ENCODE measurements at places on chromosomes 7 and 10. TPM values are rescaled to one million over a fixed set of nuclear protein-coding genes. Genes with fewer than 3 reads are reported as not detected.
A peak's percentile ranks its signal among the peaks of the same experiment; 100 is the strongest.

- H3K27me3 ChIP-seq: peaks cover 17% of the 10 kb centered on the region
- DNase-seq: no peak
- H3K4me1 ChIP-seq: peaks cover 30% of the 10 kb centered on the region
- no peak overlapping the region for H3K4me3 ChIP-seq
- no peaks in the 10 kb centered on the region for H3K36me3 ChIP-seq
These were observed 13.4 kb upstream of the AP1S1 start for GRCh38 chr7:101140746-101141382.

Gene SPDYE18
- total RNA-seq: not detected

- H3K27ac ChIP-seq: no peak overlapping the region
- no peaks in the 10 kb centered on the region for H3K36me3 ChIP-seq
- no peak for DNase-seq
- peaks cover 16% of the 10 kb centered on the region for H3K4me1 ChIP-seq
- H3K27me3 ChIP-seq: peaks cover 38% of the 10 kb centered on the region
These were observed 8.7 kb upstream of the DPYSL4 start for GRCh38 chr10:132178046-132178445.

Gene MUC3A
- total RNA-seq: not detected

DNA sequence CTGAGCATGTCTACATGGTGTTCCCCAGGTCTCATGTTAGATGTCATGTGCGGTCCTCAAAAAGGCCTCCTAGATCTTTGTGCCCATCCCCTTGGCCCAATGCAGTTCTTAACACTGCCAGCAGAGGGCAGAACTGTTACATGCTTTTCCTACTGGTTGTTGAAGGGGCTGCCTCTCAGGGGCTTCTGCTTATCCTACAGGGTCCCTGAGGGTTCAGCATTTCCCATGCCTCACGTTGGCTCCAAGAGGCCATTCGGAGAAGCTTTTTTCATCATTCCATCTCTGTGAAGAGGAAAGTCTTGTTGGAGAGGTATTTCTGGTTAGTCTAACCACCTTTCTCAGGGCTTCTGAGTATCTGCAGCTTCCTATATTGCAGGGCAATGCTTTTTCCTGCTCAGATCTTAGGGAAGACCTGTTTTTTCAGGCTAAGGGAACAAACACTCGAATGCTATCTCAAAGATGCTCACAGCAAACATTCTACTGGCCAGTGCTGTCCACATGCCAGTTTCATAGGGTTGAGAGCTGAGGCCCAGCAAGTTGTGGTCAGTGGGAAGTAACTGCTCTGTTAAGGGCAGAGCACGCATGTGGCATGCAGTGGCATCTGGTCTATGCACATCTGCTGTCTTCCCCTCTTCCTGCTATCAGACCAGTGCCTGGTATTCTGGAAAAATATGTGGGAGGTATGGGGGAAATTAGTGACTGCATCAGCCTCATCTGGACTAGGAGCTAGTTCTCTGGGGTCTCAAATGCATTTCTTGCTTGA is 31.5 kb downstream of the MBL2 start:
- DNase-seq: no peak
- H3K4me3 ChIP-seq: no peak overlapping the region
- H3K27me3 ChIP-seq: no peaks in the 10 kb centered on the region
- H3K27ac ChIP-seq: no peak overlapping the region
- no peaks in the 10 kb centered on the region for H3K36me3 ChIP-seq

- H3K36me3 ChIP-seq: no peaks in the 10 kb centered on the region
- H3K4me3 ChIP-seq: no peak overlapping the region
- no peak for DNase-seq
- H3K27me3 ChIP-seq: no peaks in the 10 kb centered on the region
- H3K27ac ChIP-seq: no peak overlapping the region
- no peaks in the 10 kb centered on the region for H3K4me1 ChIP-seq
These were observed 896 bp upstream of the MYL7 start for GRCh38 chr7:44142028-44142427.

GRCh38 chr10:33772370-33773252 is 438.1 kb upstream of the NRP1 start:
- no peaks in the 10 kb centered on the region for H3K36me3 ChIP-seq
- peak overlapping the region; percentile 6 for H3K4me3 ChIP-seq
- H3K27me3 ChIP-seq: peaks cover 2% of the 10 kb centered on the region
- H3K4me1 ChIP-seq: peaks cover 11% of the 10 kb centered on the region

DNA sequence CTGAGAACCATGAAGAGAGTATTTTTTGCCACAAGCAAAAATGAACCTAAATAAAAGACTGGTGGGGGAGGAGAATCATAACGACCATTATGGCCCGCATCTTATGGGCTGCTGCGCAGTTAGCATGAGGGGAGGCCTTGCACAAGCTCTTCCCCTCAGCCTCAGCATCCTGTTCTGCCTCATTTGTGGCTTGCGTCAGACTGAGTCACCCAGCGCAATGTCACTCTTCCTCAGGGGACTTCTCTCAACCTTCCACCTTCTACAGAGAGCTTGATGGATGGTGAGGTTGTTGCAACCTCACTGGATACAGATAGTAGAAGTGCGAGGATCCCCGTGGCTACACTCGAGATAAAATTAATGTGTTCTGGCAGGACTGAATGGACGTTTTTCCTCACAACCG is 16.8 kb upstream of the GPR15LG start:
- H3K4me3 ChIP-seq: peak overlapping the region; percentile 73
- no peaks in the 10 kb centered on the region for H3K27me3 ChIP-seq
- peaks cover 33% of the 10 kb centered on the region for H3K4me1 ChIP-seq
- DNase-seq: peak; percentile 74

GRCh38 chr10:46218921-46219320 is 67.9 kb upstream of the ANTXRL start:
- no peaks in the 10 kb centered on the region for H3K36me3 ChIP-seq
- no peak overlapping the region for H3K4me3 ChIP-seq
- no peak for DNase-seq
- peaks cover 2% of the 10 kb centered on the region for H3K27me3 ChIP-seq
- peaks cover 23% of the 10 kb centered on the region for H3K4me1 ChIP-seq

GRCh38 chr7:55073976-55074528 is 55.2 kb downstream of the EGFR start:
- peak overlapping the region; percentile 85 for H3K27ac ChIP-seq
- no peak for DNase-seq
- no peaks in the 10 kb centered on the region for H3K36me3 ChIP-seq
- H3K4me3 ChIP-seq: peak overlapping the region; percentile 80
- peaks cover 12% of the 10 kb centered on the region for H3K4me1 ChIP-seq

Gene CAMK2B
- total RNA-seq: not detected

DNA sequence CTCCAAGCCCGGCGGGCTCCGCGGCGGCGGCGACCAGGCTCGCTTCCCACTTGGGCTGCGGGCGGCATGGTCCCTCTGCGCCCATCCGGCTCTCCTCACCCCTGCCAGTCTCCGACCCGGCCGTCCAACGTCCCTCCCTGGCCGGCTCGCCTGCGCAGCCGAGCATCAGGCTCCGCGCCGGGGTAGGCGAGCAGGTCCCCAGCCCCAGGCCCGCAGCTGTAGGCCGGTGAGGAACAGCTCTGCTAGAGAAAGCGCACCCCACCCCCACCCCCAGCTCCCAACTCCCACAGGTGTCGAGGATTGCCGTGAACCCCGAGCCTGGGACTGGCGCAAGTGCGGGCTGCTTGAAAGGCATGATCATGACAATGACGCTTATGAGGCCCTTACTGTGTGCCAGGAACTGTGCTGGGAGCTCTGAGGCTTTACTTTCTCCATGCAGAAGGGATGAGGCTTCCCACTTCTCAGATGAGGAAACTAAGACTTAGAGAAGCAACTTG is 20.8 kb upstream of the PAX2 start:
- H3K4me3 ChIP-seq: no peak overlapping the region
- peaks cover 6% of the 10 kb centered on the region for H3K4me1 ChIP-seq
- H3K36me3 ChIP-seq: no peaks in the 10 kb centered on the region
- DNase-seq: no peak
- H3K27ac ChIP-seq: no peak overlapping the region

DNA sequence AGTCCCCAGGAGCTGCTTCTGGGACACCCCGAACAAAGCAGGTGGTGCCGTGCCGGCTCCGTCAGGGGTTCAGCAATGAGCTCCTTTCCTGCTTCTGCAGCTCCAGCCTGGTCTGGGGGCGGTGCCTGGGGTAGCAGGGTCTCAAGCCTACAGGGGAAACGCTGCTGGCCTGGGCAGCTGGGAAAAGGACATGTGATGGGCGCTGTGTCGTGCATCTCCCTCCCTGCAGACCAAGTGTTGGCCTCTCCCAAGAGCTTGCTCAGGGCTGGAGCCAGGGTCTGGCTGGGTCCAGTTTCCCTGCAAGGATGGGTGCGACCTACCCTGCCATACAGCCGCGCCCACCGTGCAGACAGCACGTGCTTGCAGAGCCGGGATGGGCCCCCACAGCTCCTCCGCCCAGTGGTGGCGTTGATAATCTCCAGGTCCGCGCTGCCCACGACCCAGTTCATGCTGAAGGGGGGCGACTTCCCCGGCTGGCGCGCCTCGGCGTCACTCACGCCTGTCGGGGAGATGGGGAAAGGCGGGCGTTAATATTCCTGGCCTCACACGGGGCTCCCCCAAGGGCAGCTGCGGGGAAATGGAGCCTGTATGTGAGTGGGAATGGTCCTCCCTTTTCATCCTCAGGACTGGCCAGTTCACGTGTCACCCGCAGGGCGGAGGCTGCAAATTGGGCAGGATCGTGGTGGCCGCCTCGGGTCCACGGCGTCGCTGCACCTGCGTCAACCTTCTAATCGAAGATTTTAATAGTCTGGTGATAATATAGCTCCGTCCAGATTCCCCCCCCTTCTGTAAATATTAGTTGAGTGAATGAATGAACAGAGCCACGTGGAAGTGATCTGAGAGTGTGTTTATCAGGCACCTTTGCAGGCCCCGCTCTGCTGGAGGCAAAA is 128.6 kb downstream of the WDR37 start:
- H3K27me3 ChIP-seq: peaks cover 5% of the 10 kb centered on the region
- DNase-seq: no peak
- H3K36me3 ChIP-seq: no peaks in the 10 kb centered on the region
- H3K27ac ChIP-seq: no peak overlapping the region
- no peak overlapping the region for H3K4me3 ChIP-seq

DNA sequence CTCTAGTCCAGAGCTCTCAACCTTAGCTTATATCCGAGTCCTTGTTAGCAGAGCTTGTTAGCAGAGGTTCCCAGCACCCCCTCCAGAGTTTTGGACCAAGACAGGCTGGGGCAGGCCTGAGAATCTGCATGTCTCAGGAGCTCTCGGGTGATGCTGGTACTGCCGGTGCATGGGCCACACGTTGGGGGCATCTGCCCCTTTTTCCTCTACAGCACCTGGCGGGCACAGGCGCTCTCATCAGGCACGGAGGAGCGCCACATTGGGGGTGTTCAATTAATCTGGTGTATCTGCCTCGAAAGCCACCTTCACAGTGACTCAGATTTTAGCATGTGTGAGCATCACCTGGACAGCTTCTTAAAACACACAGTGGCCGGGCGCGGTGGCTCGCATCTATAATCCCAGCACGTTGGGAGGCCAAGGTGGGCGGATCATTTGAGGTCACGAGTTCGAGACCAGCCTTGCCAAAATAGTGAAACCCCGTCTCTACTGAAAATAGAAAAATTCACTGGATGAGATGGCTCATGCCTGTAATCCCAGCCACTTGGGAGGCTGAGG is 117.7 kb downstream of the ELFN1 start:
- no peak overlapping the region for H3K4me3 ChIP-seq
- peaks cover 12% of the 10 kb centered on the region for H3K27me3 ChIP-seq
- no peak overlapping the region for H3K27ac ChIP-seq
- H3K36me3 ChIP-seq: peaks cover 15% of the 10 kb centered on the region
- no peak for DNase-seq
- no peaks in the 10 kb centered on the region for H3K4me1 ChIP-seq

GRCh38 chr7:46927131-46927810 is 654.6 kb downstream of the TNS3 start:
- no peaks in the 10 kb centered on the region for H3K4me1 ChIP-seq
- no peaks in the 10 kb centered on the region for H3K27me3 ChIP-seq
- H3K4me3 ChIP-seq: no peak overlapping the region

- peaks cover 10% of the 10 kb centered on the region for H3K36me3 ChIP-seq
- peaks cover 51% of the 10 kb centered on the region for H3K4me1 ChIP-seq
- no peak for DNase-seq
- H3K4me3 ChIP-seq: peak overlapping the region; percentile 83
These were observed 5.0 kb upstream of the RBM17 start for GRCh38 chr10:6083523-6084475.

Gene COBL
- not detected for total RNA-seq

DNA sequence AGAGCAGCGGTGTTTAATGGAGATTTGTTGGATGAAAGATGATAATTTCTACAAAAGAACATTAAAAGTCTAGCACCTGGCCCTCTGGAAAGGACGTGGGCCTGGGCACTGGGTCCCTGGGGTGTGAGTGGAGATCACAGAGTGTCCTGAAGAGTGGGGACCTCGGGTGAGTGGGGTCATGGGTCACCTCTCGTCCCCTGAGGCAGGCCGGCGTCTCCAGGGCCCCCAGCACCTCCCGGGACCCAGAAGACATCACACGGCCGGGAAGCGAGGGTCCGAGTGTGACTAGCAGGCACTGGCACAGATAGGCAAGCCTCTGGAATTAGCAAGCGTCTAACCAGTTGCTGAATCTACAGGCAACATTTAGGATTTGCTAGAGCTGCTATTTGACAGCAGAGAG is 257.2 kb downstream of the MAD1L1 start:
- no peak for DNase-seq
- no peaks in the 10 kb centered on the region for H3K27me3 ChIP-seq
- H3K4me3 ChIP-seq: no peak overlapping the region
- peaks cover 15% of the 10 kb centered on the region for H3K36me3 ChIP-seq

Gene ARHGEF5
- total RNA-seq: 1.3 TPM

DNA sequence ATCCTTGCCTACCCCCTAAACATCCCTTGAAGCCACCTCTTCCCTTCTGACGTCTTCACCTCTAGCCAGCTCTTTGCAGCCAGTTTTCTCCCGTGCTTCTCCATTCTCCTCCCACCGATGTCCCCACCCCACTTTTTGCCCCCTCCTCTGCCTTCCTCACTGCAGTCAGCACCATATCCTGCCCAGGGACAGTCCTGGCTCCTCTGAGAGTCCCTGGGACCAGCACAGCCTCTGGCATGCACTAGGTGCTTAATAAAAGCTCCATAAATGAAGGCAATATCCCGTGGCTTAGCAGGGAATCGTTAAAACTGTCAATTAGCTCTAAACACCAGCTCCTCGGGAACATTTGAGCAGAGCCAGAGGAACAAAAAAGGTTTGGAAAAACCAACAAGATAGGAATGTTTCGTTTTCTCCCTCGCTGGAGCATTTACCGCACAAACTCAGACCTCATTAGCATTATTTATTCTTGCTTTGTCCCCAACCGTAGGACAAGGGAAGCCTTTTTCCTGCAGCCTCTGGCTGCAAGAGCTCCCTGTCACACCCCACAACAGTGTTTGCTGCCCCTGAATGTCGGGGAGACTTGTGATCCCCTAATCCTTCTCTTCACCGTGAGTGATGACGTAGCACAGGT is 16.1 kb downstream of the MYL10 start:
- no peaks in the 10 kb centered on the region for H3K4me1 ChIP-seq
- H3K27ac ChIP-seq: no peak overlapping the region
- H3K4me3 ChIP-seq: no peak overlapping the region
- peaks cover 7% of the 10 kb centered on the region for H3K27me3 ChIP-seq

DNA sequence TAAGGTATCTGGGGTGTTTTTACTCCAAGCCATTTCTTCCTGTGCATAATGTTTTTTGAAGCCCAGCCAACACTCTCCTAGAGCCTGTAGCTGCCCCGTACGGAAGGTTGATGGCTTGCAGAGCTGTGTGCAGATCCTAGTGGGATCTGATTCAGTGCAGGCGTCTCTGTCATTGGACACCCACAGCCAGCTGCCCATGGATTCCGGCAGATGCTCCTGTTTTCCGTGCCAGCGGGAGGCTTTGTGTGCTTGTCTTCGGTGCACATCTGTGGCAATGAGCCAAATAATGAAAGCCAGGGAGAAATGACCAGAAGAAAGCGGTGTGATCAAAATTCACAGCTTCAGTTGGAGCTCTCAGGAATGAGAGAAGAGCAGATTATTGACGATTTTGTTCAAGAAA is 426.4 kb downstream of the TYW1 start:
- H3K27me3 ChIP-seq: peaks cover 4% of the 10 kb centered on the region
- no peaks in the 10 kb centered on the region for H3K4me1 ChIP-seq
- H3K4me3 ChIP-seq: no peak overlapping the region
- no peak overlapping the region for H3K27ac ChIP-seq
- H3K36me3 ChIP-seq: no peaks in the 10 kb centered on the region

All from natural killer cell treated with Interleukin-12 subunit alpha and Interleukin-12 subunit beta and Interleukin-15 and Interleukin-18, amount 100 ng/mL, for 72 hours (primary cell).